Stimulated activated CD4-positive, alpha-beta T cell treated with anti-CD3 and anti-CD28 coated beads, Interleukin-1b, Interleukin-23, amount 100 ng/mL, for 4 hours (primary cell): ENCODE measurements at places on chromosomes 16 and 17.
A peak's percentile ranks its signal among the peaks of the same experiment; 100 is the strongest.

DNA sequence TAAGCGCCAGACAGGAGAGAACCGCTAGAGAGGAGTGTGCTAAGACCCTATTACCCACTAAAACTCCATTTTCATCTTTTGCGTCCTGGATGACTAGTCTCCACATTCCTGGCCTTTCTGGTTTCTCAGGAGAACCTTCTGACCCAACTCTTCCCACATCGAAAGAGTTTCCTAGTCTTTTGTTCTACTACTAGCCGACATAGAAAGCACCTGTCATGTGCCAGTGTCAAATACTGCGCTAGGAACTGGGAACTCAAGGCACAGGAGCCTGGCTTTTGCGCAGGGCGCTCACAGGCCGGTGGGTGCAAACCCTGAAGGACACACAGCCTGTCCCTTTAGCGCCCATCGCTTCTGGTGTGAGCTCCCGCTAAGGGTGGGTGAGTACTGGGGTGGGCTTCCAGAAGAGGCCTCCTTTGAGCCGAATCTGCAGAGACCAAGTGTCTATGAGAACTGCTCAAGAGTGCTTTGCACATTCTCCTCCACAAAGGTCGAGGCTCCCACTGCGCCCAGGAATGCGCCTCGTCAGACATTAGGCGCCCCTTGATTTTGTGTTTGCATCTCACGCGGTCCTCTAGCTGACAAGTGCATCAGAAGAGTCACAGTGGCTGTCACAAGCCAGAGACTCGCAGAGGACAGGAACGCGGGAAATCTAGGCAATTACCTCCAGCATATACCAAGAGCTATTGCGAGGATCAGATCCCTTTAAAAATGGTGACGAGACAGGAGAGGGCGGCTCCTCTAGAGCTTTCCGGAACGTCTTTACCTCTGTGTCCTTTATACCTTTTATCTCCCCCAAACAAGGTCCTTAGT lies 2.0 kb upstream of the PSMB3 start:
- DNase-seq = no peak

- DNase-seq = no peak
Observed at GRCh38 chr17:78020717-78021108, 62.2 kb downstream of the TNRC6C start.

- DNase-seq = no peak
Observed at GRCh38 chr16:383326-384051, 1.7 kb upstream of the PGAP6 start.

GRCh38 chr16:88472069-88472468 lies 19.0 kb downstream of the ZFPM1 start:
- DNase-seq = no peak

DNA sequence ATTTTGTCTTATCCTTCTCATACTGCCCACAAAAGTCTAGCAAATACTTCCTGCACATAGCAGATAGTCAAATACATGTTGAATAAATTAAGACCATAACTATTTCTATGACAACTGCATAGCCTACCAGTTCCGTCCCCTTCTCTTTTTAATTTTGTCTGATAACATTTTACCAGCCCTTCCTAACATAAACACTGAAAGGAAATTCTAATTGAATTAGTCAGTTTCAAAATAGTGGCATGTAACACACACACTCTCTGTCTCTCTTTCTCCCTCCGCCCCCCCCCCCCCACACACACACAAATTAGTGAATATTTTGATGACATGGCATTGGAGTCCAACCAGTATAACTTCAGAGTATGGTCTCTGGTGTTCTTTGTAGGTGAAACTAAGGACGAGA lies 41.8 kb downstream of the TNRC6C start:
- no peak for DNase-seq

DNA sequence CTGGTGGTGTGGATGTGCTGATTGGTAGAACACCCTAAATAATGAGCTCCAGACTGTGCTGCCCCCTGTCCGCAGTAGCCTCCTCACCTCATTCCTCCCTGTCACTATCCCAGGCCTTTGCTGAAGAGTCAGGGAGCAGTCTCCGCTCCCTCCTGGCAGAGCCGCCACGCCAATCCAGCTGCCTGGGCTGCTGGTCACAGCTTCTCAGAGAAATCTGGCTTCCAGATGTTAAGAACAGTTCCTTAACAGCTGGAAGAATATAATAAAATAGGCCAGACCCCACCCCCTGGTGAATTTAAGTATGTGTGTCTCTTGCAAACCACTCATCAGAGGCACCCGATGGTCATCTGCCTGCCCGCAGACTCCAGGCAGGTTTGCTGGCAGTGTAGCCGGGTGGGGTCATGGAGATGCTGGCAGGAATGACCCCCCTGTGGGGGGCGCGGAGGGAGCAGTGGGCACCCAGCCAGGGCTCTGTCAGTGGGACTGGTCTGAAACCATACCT lies 161.0 kb downstream of the CCDC182 start:
- no peak for DNase-seq

GRCh38 chr17:4043862-4044261 lies 79.6 kb upstream of the ATP2A3 start:
- peak; percentile 6 for DNase-seq

DNA sequence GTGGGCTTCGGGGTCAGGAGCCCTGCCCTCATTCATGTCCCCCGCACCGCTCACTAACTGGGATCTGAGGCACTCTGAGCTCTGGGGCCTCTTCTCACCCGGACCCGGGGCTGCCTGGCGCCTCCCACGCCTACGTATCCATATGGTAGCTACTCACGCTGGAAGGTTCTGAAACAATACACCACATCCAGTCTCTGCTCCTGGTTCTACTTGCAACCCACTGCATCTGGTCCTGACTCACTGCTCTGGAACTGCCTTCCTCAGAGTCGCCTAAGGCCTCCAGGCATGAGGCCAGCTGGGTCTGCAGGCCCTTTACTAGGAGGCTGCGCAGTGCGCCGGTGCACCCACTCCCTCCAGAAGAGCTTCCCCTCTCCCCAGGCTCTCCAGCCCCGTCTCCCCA lies 18.1 kb downstream of the USP36 start:
- DNase-seq = no peak

DNA sequence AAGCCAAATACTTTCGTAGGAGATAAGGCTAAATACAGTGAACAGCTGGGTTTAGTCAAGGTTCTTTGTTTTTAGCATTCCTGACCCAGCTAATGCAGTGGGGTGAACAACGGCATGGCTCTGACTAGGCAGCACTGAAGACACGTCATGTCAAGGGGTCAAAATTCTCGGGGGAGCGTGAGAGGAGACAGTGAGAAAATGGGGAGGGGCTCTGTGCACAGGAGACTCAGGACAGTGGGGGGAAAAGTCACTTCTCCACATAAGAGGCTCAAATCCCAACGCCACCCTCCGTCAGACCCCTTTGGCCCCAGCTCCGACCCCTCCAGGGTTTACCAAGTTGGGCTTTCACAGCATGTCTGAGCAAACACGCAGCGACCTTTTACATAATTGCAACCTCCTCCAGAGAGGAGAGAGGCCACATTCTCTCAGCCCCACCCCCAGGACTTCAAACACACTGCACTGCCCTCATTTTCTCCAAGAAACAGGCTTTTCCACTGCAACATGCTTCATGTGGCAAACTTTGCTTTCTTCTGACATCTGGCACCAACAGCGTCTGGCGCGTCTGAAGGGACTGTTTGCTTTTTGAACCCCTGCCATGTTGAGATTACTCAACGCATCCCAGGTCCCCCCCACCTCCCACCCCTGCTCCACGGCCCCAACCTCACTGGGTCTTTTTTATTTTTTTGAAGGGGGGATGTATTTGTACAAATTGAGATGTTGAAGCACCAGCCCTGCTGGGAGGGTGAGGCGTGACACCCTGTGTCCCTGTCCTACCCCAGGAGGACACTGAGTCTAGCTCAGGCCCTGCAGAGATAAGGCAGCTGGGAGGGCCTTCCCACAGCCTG lies 30.0 kb downstream of the AXIN2 start:
- no peak for DNase-seq

DNA sequence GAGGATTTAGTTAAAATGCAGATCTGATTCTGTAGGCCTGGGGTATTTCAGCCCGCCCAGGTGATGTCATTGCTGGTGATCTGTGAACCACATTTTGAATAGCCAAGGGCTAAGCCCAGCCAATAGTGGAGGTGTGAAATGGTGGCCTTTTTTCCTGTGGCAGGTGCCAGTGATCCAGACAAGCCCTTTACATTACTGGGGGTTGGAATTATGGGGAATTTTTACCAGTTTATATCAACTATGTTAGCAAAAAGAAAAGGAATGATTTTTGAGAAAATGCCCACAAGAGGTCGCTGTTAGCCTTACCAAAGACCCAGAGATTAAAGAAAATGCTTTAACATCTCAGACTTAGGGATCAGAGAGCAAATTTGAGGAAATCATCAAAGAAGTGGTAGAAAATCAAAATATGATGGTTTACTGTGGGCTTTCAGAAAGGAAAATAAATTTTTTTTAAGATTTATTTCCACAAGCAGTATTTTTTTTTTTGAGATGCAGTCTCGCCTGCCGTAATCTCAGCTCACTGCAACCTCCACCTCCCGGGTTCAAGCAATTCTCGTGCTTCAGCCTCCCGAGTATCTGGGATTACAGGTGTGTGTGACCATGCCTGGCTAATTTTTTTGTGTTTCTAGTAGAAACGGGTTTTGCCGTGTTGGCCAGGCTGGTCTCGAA lies 3.9 kb downstream of the VPS35L start:
- peak; percentile 25 for DNase-seq

- no peak for DNase-seq
Observed at GRCh38 chr17:58840820-58841612, 85.4 kb downstream of the PPM1E start.

- no peak for DNase-seq
Observed at GRCh38 chr17:36055921-36056520, 8.1 kb upstream of the CCL18 start.

DNA sequence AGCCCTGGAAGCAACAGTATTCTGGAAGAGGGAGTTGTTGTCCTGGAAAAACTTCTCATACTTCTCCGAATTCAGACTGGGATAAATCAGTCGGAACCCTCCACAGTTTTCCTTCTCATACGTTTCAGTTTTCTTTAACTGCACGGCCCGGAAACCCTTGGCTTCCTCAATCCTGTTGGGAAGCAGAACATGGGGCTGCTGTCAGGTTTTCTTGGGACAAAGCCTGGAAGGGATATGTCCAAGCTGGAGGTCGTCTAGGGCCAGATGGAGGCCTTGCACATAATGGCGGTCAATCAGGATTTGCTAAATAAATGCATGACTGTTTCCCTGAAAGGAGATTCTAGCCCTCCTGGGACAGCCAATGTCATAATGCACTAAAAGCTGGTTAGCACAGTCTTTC lies 29.2 kb downstream of the TTLL6 start:
- no peak for DNase-seq

DNA sequence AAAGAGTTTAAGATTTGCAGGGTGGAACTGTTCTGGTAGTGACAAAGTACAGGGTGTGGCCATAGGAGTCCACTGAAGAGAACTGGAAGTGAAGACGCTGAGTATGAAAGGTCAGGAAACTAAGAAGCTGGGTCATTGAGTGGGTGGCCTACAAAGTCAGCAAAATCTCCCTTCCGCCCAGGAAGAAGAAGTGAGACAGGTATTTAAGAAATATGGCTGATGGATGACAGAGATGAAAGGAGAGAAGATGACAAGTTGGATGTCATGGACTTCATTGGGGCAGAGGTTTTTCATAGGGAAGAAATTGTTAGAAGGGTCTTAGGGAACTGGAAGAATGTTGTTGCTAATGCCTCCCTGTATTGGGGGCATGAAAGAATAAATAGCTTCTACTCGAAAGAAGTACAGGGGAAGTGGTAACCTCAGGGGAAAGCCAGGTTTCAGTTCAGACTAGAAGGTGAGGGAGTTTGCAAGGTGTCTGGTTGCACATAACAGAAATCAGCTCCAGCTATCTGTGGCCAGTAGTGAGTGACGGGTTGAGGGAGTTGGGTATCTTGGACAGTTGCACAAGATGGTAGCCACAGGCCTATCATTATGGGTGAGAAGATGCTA lies 33.6 kb upstream of the MED13 start:
- DNase-seq = no peak

DNA sequence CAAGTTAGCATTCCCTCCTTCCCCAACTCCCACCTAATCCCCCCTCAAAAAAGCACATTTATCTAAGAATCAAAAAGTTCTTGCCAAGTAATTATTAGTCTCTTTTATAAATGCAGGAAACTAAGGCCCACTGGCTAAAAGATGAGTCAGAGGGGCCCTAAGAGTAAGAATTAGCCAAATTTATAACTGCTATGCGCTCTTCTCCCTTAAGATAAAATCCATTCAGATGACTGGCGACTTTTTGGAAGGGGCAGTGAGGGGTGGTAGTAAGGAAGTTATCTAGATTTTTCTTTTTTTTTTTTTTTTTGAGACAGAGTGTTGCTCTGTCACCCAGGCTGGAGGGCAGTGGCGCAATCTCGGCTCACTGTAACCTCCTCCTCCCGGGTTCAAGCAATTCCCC lies 17.1 kb downstream of the ZNF652 start:
- DNase-seq = no peak

DNA sequence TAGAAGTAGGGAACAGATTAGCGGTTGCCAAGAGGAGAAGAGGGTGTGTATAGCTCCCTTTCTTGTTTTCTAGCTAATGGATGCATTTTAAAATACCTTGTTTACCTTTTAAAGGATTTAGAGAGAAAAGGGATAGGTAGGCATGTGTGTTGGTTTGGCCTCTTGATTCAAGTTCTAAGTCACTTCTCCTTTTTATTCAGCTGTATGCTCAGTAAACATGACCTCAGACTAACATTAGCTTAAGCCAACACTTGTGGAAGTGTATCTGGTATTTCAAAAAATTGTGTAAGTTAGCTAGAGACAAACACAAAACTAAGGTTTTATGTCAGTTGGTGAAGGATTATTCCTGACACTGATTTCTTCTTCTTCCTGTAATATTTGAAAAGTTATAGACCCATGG lies 204.1 kb upstream of the NOG start:
- DNase-seq = no peak

DNA sequence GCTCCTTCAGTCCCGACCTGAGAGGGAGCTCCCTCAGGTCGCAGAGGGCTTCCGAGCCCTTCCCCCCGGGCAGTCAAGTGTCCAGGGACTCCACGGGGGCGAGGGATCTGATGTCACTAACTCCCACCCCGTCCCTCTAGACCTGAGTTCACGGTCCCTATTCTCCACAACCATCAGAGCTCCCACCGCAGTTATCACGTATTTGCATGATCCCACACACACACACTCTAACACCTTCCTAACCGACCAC lies 3.7 kb upstream of the PER1 start:
- no peak for DNase-seq

- no peak for DNase-seq
Observed at GRCh38 chr17:1606352-1606985, 22.2 kb downstream of the SLC43A2 start.
